ENCODE measurements at places on chromosomes 1 and 21.

- DNase-seq, result no peak
Measured at GRCh38 chr1:90973897-90974798, 47.7 kb downstream of the ZNF644 start.

GRCh38 chr1:204941421-204942338, 71.0 kb downstream of the NFASC start:
- peak; percentile 33 for DNase-seq

GRCh38 chr1:206713070-206713469, 28.4 kb downstream of the MAPKAPK2 start:
- no peak for DNase-seq

GRCh38 chr1:166122873-166123466, 43.8 kb downstream of the FAM78B start:
- DNase-seq, result no peak

- no peak for DNase-seq
Measured at GRCh38 chr1:53362270-53362669, 34.4 kb upstream of the LRP8 start.

DNA sequence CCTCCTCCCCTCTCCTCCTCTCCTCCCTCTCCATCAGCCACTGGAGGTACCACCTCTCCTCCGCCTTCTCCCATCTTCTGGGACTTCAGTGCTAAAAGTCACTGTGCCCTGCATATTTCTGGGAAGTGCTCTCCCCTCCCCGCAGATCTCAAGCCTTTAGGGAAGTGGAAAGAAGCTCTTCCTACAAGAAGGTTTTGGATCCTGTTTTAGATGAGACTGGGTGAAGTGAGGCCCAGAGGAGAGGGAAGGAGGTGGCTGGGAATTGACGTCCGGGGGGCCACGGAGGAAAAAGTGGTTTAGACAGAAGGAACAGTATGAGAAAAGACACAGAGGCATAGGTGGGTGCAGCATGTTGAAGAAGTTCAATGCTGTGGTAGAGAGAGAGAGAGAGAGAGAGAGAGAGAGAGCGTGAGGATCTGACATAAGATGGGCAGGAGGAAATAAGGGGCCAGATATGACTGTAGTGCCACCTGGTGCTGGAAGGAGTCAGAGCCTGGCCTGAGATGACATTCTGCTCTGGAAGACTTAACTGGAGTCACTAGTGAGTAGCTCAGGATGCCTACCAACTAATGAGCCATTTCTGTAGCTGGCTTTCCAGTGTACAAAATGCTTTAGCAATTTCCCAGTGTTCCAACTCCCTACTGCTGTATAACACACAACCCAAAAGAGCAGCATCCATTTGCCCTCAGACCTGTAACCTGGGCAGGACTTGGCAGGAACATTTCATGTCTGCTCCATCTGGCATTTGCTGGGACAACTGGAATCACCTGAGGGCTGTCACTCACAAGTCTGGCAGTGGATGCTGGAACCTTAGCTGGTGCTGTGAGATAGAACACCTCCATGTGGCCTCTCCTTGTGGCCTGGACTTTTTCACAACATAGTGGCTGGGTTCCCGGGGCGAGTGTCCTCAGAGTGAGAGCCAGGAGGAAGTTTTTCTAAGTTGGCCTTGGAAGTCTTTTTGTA, 16.6 kb upstream of the ZSCAN20 start:
- peak; percentile 22 for DNase-seq

DNA sequence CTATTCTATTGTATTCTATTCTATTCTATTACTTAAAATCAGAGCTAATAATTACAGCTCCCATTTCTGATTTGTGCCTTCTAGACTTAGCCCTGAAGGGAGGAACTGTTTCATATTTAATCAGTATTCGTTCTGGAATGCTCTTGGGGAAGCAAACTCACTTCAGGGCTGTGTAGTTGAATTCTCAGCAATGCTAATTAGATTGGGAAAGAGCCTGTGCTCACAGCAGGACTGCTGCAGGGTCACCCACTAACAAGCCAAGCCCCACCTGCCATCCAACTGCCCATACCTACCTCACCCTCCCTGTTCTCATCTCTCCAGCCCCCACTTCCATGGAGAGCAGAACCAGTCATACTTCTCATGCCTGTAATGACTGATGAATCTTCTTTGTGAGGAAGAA, 464.2 kb downstream of the PTPRU start:
- DNase-seq, result no peak

DNA sequence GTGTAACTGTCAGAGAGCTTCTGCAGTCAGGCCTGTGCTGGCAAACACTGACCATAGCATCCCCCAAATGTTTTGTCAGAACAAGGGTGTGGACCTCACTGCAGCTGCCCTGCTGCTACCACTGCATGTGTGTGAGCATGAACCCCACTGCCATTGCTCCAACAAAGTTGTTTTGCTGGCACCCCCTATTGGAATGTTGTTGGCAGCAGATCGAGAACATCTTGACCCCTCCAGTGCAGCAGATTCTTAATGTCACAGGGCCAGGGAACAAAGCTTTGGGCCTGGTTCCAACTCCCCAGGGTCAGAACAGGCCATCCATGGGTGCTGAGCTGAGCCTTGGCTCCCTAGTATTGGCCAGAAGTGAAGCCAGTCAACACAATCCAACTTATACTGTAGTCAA, 1537.4 kb downstream of the NCAM2 start:
- DNase-seq, result no peak

Measured in activated naive CD4-positive, alpha-beta T cell treated with Interleukin-2 at 50 U/mL for 16 hours (primary cell).